ENCODE measurements at places on chromosomes 2 and 18. TPM values are rescaled to one million over a fixed set of nuclear protein-coding genes. Genes with fewer than 3 reads are reported as not detected.

GRCh38 chr2:160507046-160507407 is 13.4 kb upstream of the RBMS1 start:
- DNase-seq = no peak

DNA sequence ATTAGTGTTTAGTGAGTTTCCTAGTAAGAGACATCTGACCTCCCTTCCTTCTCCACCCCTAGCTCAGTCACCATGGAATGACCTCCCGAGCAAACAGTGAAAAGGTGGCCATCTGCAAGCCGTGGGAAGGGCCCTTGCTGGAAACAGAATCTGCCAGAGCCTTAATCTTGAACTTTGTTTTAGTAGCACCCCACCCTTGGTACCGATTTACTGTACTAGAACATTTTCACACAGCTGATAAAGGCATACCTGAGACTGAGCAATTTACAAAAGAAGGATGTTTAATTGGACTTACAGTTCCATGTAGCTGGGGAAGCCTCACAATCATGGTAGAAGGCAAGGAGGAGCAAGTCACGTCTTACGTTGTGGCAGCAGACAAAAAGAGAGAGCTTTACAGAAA is 655.8 kb downstream of the TSN start:
- no peak for DNase-seq

GRCh38 chr2:241316825-241317224 is 1.1 kb downstream of the SEPTIN2 start:
- DNase-seq = no peak

- peak; percentile 93 for DNase-seq
Measured at GRCh38 chr2:236507393-236508085, 62.1 kb upstream of the ACKR3 start.

Gene SP140
- 0.08 TPM for total RNA-seq

Gene TUBB8B
- not detected for total RNA-seq

Measured in hepatocyte (in vitro differentiated cells).